CD4-positive, alpha-beta T cell treated with Interleukin-2 at 100 ng/mL for 4 hours (primary cell): ENCODE measurements at places on chromosomes 16 and 17.
A peak's percentile ranks its signal among the peaks of the same experiment; 100 is the strongest.

GRCh38 chr16:67356396-67356795, 29.8 kb downstream of the LRRC36 start:
- no peak for DNase-seq

DNA sequence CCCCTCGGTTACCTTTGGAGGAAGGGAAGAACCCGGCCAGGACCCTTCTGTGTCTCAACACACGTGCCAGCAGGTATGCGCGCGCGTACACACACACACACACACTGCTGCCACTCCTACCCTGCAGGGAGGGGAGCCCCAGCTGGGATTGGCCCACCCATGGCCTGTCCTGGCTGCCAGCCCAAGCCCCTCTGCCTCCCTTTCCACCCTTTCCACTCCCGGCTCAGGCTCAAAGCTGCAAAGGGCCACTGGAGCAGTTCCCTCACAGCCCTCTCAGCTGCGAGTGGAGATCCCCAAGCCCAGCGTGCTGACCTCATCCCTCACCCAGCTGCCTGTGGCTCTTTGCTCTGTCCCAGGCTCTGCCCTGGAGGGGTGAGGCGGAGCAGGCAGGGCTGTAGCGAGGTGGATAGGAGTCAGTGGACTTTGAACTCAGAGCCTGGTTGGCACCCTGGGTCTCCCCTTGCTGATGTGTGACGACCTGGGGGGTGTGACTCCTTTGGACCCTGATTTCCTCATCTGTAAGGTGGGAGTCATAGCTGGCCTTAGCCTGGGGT, 14.5 kb downstream of the KIF19 start:
- no peak for DNase-seq

- DNase-seq = no peak
Measured at GRCh38 chr17:45791935-45792334, 7.8 kb downstream of the CRHR1 start.

DNA sequence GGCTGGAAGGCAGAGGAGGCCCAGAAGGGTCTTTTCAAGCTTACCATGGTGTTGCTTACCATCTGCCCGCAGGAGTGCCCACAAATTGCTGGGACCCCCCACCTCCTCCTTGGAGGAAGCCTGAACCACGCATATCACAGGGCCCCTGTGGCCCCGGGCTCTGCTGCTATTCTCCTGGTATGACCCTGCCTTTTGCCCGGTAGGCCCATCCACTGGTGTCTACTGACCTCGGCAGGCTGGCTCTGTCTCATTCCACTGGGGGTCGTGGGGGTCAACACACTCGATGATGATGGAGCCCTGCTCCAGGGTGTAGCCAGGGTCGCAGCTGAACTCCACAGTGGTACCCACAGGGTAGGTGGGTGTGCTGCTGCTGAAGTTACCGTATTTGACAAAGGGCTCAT, 8.2 kb upstream of the PHF12 start:
- DNase-seq = no peak

DNA sequence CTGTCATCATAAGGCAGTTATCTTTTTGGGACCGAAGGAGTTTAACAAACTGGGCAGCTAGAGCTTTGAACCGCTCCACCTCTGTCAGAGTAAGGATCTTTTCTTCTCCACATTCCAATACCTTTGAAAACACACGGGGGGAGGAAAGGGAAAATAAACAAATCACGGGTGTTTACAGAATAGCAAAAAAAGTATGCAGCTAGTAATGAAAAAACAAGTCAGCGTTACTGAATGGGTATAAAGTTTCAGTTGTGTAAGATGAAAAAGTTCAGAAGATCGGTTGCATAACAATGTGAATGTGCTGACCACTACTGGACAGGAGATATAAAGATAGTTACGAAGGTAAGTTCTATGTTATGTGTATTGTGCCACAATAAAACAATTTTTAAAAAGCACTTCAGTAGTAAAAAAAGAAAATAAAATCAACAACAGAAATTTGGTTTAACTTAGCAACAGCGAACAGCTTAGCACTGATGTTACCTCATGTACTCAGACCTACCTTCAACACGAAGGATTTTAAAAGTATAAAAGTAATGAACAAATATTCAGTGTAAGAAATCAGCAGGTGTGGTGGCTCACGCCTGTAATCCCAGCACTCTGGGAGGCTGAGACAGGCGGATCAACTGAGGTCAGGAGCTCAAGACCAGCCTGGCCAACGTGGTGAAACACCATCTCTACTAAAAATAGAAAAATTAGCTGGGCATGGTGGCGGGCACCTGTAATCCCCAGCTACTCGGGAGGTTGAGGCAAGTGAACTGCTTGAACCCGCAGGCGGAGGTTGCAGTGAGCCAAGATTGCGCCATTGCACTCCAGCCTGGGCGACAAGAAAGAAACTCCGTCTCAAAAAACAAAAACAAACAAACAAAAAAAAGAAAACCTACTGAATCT, 34.3 kb downstream of the MARF1 start:
- no peak for DNase-seq

- DNase-seq = no peak
Measured at GRCh38 chr17:63917646-63918045, 993 bp downstream of the GH1 start.

- DNase-seq = no peak
Measured at GRCh38 chr16:78237841-78238240, 138.4 kb downstream of the WWOX start.

GRCh38 chr17:58264407-58265103, 16.2 kb downstream of the MPO start:
- DNase-seq = no peak

DNA sequence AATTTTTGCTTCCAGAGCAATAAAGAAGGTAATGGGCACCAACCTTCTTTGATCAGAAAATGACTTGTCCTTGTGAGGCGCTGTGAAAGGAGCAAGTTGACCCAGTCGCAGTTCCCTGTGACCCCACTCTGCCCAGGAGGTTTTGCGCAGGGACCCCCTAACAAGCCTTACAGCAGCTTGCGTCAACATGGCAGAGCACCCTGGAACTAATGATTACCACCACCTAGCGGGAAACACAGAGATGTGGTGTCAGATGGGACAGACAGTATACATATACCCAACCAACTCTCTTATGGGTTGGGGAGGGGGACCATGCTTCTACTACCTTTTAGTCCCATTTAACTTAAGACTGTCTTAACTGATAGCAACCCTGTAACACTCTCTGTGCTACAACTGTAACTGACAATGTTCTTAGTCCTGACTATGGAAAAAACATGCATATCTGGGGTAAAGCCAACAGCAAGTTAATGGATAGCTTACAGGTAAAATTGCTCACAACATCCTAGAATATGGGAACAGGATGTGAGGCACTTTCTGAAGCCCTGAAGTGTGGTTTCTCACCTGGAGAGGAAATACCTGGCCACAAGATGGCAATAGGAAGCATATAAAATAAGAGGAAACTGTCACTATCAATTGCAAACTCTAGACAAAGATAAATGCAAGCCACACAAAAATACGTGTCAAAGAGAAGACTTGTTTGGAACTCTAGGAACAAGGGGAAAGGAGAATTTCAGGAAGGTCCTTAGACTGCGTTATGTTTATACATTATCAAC, 3.0 kb downstream of the KARS1 start:
- peak; percentile 43 for DNase-seq

DNA sequence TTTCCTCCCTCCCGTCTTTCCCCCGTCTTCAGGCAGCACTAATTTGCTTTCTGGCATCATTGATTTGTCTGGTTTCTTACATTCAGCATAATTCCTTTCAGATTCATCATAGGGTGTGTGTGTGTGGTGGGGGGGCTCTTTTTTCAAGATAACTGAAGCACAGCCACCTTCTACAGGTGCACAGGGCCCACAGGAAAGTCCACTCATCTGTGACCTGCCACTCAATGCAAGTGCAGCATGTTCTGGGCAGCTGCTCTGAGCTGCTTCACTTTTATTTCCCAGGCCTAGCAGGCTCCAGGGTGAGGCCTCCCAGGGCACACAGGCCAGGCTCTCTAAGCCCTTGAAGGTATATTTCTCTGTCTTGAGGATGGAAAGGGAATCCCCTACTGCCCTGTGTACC, 35.2 kb upstream of the MYH10 start:
- no peak for DNase-seq

- no peak for DNase-seq
Measured at GRCh38 chr16:61763991-61764390, 272.2 kb downstream of the CDH8 start.

DNA sequence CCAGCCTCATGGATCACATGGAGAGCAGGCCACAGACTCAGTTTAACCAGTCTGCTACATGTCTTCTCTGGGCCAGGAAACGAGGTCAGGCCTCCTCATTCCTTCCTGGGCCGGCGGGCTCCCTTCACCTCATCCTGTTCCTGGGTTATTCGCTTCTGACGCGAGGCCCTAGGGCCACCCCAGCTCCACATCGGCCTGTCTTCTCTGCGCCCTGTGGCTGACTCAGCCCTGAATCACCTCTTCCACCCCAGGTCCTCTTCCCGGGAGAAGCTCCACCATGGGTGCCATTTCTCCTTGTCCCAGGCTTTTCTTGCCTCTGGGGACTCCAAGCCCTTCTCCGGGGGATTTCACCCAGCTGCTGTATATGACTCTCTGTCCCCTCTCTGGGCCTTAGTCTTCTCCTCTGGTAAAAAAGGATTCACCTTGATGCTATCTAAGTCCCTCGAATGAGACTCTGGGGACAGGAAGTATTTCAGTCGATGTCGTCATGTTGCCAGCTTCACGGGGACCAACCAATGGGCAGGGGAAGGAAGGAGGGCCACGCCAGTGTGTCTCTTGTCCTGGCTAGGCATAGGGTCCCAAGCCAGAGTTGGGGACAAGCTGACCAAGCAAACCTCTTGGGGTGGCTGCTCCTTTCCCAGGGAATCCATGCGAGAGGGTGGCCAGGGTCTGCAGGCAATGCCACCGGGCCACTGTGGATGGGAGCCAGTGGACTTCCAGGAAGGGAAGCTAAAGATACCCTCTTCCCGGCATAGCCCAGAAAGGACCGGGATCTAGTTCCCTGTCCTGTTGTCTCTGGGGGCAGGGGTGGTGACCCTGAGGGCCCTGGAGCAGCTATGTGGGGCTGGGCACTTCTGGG, 58.7 kb downstream of the SOCS3 start:
- DNase-seq = no peak

GRCh38 chr16:85423631-85424030, 189.5 kb upstream of the GSE1 start:
- DNase-seq = no peak

- no peak for DNase-seq
Measured at GRCh38 chr17:39973496-39973895, 7.1 kb upstream of the PSMD3 start.

DNA sequence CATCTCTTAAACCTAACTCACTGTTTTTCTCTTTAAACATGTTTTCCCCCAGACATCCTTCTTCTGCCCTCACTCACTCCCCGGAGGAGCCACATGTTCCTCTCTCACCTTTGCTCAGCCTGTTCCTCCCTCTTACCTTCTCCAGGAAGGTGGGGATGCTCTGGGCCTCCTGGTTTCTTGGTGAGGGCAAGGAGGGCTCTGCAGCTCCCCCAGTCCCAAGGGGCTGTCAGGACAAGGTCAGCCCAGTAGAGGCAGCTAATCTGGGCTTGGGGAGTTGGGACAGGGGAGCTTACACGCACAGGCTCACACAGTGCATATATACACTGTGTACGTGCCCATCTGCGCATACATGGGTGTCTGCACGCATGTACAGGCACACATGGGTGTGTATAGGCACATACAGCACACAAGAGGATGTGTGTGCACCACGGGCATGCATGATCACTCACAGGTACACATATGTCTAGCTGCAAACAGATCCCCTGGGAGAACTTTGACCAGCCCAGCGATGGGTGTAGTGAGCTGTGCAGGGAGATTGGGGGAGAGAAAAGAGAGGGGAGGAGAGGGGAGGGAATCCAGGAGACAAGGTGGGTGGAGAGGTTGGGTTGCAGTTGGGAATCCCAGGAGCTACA, 28.6 kb upstream of the SPNS3 start:
- no peak for DNase-seq

GRCh38 chr16:73408716-73409115, 360.8 kb upstream of the ZFHX3 start:
- no peak for DNase-seq

GRCh38 chr17:20187049-20187448, 177.9 kb downstream of the SPECC1 start:
- DNase-seq = no peak

- DNase-seq = no peak
Measured at GRCh38 chr16:26505496-26505895, 561.2 kb upstream of the C16orf82 start.
